Substantia nigra (tissue), 51 donors: ENCODE measurements at places on chromosomes 11 and 22.

GRCh38 chr11:37115963-37116362 lies 517.9 kb upstream of the RAG2 start:
- DNase-seq, result no peak

DNA sequence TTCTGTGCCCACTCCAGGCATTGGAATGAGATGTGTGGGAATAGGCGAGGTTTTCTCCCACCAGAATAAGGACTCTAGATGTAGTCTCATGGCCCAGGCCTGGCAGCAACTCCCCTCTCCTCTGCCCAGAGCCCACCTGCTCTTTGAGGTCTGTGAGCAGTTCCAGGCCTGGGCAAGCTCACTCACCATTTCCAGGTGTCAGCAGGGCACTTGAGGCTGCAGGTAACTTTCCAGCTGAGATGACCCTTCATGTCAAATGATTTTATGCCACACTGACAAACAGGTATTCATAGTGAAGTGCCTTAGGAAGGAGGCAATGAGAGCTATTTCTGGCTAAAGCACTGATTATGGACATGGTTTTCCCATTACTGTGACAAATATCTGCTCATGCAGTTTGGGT lies 123.3 kb upstream of the CCDC90B start:
- DNase-seq, result no peak

DNA sequence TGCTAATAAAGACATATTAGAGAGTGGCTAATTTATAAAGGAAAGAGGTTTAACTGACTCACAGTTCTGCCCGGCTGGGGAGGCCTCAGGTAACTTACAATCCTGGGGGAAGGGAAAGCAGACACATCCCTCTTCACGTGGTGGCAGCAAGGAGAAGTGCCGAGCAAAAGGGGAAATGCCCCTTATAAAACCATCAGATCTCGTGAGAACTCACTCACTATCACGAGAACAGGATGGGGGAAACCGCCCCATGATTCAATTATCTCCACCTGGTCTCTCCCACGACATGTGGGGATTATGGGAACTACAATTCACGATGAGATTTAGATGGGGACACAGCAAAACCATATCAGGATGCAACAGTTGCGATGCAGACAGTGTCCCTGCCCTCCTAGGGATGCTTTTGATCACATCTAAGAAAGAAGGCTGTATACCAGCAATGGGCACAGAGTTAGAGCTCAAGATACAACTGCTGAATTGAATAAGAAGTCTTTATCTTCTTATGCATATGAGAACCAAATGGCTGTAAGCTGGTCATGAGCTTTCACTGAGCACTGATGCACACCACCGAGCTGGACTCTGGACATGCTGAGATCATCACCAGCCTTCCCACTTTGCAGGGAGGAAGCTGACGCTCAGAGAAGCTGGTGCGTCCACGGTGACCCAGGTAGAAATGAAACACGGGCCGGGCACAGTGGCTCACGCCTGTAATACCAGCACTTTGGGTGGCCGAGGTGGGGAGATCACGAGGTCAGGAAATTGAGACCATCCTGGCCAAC lies 255.2 kb downstream of the MN1 start:
- no peak for DNase-seq

GRCh38 chr11:120012245-120012644 lies 125.7 kb downstream of the TRIM29 start:
- DNase-seq, result no peak

DNA sequence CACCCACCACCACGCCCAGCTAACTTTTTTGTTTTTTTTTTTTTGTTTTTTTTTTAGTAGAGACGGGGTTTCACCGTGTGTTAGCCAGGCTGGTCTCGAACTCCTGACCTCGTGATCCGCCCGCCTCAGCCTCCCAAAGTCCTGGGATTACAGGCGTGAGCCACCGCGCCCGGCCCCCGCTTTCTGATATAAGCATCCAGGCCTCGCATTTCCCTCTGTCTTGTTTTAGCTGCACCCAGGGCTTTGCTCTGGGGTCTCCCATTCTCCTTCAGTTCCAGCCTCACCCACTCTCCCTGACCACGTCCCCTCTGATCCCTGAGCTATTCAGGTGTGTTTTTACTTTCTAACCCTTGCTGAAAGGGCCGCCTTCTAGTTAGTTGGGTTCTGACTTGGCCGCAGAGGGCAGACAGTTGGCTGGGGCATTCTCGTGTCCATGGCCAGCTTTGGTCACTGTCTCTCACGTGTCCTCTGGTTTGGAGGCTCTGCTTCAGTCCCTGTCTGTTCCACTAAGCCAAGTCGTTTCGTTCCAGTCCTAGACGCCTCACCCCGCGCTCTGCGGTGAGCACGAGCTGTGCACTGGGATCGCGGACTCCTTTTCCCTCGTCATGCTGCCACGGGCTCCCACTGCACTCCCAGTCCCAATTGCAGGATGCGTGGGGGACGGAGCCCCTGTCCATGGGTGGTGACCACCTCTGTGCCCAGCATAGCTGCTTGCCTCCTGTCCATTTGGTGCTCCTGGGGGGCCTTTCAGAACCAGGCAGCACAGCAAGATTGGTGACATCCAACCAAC lies 6.0 kb upstream of the TNNT3 start:
- no peak for DNase-seq

- no peak for DNase-seq
These were observed 4.7 kb downstream of the LRRC10B start for GRCh38 chr11:61513143-61513765.

GRCh38 chr11:43547430-43547831 lies 133.1 kb upstream of the HSD17B12 start:
- DNase-seq, result no peak
